ENCODE measurements at places on chromosomes 16 and 17. TPM values are rescaled to one million over a fixed set of nuclear protein-coding genes. Genes with fewer than 3 reads are reported as not detected.

Gene EPN3
- 0.13 TPM for total RNA-seq

Gene GTF3C1
- 90.4 TPM for total RNA-seq

Gene KREMEN2
- not detected for total RNA-seq

Gene ZNF624
- 4.1 TPM for total RNA-seq

Gene OR3A3
- total RNA-seq, result not detected

Gene TLCD2
- total RNA-seq, result 3.6 TPM

Gene HS3ST3B1
- 2.0 TPM for total RNA-seq

Gene ACSM2B
- not detected for total RNA-seq

Gene TTC19
- total RNA-seq, result 37.5 TPM

Gene KRT32
- not detected for total RNA-seq

Gene TP53TG3F
- total RNA-seq, result not detected

All from aortic smooth muscle cell (primary cell).